Renal pelvis (tissue), 12 donors: ENCODE measurements at places on chromosomes 3 and 15. TPM values are rescaled to one million over a fixed set of nuclear protein-coding genes. Genes with fewer than 3 reads are reported as not detected.

DNA sequence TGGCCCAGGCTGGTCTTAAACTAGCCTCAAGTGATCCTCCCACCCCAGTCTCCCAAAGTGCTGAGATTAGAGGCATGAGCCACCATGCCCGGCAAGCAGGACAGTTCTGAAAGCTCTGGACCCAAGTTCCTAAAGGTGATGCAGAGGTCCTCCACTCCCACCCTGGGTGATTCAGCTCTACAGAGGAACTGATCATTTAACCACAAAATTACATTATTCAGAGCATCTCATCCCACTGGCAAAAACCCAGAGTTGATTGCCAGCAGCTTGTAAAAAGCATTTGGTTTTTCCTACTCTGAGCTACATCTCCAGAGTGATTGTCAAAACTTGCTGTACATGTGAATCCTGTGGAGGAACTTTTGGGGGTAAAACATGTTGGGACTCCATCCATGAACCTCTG lies 60.2 kb downstream of the SLTM start:
- DNase-seq: no peak

GRCh38 chr3:165729756-165730155 lies 107.5 kb downstream of the BCHE start:
- DNase-seq: no peak

STAG1 gene
- 43.6 TPM for polyA plus RNA-seq

P3H2 gene
- 84.1 TPM for polyA plus RNA-seq

DNA sequence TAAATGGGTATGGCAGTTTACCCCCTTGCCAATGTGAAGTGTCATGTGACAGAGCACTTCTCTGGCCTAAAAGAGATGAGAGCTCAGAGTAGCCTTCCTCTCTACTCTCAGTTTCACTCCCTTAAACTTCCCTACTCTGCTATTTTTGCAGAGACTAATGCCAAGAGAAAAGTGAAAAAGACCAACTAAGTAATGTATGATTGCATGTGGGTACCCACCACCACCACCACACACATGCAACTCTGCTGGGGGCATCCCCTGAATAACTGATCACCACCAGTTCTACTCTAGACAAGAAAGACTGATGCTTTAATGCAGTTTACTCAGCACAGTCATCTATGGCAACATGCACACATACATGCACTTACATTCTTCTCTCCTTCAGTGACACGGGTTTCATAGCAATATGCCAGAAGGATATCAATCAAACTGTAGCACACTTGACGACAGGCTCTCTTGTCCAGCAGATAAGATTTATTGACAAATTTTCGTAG lies 31.3 kb downstream of the SHQ1 start:
- DNase-seq: no peak

DNA sequence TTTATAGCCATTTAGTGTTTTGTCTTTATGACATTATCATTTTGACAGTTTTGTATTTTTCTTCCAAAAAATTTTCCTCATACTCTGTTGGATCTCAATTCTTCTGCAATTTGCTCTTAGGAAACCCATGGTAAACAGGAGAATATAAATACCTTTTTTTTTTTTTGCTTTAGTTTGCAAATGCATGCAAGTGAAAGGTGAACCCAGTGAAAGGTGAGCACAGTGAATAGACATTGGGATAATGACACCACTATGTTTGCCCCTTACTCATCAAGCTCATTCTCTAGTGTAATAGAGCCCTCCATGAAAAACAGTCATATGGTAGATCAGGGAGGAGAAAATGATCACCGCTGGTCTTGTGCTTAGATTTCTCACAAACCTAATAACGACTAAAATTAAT lies 59.0 kb upstream of the TRPC1 start:
- DNase-seq: no peak

DNA sequence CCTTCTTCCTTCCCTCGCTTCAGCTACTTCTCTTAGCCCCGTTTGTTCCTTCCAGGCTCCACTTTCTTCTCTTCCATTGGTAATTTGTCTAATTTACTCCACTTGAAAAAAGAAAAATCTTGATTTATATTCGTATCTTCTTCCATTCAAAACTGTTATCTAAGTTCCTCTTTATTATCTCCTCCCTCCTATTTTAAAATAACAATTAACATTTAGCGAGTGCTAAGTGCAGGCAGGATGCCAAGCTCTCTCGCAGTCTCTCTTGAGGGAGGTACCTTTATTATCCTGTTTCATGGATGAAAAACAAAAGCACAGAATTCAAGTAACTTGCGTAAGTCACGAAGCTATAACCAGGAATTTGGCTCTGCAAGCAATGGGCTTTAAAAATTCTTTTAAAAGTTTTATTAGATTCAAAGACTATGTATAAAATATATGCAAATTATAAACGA lies 418.9 kb upstream of the NAALADL2 start:
- peak; percentile 48 for DNase-seq

DNA sequence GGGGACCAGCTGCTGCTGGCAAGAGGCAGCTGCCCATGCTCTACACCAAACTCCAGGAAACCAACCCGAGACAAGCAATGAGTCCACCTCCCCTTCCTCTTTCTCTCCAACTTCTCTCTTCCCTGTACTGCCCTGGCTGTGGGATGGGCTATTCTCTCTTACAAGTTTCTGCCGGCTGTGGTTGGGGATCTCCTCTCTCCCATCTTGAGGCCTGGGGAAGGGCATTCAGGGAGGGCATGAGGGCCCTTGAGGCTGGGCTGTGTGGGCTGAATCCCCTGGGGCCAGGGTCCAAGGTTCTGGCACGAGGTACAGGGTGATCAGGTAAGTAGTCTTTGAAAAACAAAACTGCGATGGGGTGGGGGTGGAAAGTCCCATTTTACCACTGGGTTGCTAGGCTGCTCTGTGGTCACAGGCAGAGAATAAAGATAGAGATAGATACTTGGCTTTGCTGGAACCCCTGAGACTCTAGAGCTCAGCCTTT lies 32.3 kb upstream of the CTSH start:
- DNase-seq: no peak

DNA sequence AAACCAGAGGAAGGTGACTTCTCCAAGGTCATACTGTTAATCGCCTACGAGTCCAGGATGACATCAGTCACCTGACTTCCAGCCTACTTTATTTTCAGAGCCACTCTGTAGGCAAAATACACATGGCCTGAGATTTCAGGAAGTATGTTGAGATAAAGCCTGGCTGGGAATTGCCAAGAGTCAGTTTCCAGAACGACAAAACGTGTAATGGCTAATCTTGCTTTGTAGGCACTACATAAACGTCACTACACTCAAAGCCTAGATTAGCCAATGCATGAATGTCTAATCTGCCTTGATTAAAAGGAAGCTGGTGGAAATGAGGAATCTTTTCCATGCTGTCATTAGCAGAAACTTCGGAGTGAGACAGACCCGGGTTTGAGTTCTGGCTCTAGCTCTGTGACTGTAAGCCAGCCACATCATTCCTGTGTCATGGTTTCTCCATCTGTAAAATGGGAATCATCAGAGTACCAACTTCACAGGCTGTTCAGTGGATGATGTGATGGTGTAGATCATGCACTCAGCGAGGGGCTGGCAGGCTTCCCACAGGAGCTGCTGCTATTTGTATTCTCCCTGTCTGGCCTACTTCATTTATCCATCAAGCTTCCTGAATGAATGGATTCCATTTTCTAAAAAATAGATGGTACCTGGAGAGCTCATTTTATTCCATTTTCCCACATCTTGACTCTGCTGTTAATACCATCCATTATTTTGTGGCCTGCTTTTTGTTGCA lies 241.9 kb downstream of the XXYLT1 start:
- DNase-seq: no peak

GRCh38 chr3:64584179-64584578 lies 103.6 kb downstream of the ADAMTS9 start:
- no peak for DNase-seq

MRPL46 gene
- 27.7 TPM for polyA plus RNA-seq

DNA sequence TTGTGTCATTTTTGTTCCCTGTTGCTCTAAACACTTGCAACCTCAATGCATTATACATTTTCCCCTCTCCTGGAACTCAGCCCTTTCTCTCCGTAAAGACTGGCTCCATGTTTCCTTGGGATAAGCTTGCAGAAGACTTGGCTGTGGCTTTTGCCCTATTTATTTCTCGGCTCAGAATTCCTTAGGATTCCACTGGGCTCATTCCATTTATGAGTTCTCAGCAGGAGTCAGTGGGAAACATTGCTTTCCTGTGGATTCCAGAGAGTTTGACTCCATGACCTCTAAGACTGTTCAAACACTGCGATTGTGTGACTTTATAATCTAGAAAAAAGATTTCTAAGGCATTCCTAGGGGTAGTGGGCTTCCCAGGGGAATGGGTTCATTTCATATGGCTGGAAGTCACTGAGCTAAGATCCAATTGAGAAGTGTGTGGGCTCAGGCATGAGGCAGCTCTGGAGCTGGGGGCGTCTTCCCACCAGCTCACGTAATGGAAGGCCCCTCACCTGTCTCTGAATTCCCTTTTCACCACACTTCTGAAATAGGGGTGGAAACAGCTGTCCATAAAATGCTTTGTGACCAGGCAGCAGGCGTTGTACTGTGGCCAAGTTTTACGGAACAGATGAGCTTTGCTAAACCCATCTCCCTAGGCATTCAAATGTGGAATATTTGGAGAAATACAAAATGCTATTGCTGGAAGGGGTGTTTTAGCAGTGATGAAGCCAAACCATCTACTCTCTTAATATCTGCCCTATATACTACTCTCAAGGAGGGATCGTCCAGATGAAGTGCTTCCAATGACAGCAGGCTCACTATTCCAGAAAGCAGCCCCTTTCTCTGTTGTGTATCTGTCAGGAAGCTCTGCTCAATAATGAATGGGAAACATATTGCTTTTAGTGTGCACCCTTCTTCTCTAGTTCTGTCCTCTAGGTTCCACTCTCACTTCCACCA lies 91.8 kb upstream of the BCL6 start:
- DNase-seq: no peak

SPTBN5 gene
- 3.0 TPM for polyA plus RNA-seq

DNA sequence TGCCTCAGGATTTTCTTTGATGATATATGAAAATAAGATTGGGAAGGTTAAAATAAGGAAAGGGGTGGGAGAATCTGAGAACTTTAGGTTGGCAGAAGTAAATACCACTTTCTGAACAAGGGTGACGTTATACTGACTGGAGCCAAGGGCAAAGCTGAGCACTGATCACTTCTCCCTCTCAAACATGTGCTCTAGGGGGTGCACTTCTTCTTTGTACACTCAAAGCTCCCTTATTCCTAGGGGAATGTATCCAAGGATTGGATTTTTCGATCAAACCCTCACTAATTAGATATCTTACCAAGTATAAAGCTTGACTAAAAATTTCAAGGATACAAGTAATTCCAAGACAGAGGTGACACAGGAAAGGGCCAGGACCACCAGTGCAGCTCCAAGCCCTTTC lies 243.9 kb upstream of the UMPS start:
- no peak for DNase-seq

GOLGA6L10 gene
- polyA plus RNA-seq: 9.3 TPM

DNA sequence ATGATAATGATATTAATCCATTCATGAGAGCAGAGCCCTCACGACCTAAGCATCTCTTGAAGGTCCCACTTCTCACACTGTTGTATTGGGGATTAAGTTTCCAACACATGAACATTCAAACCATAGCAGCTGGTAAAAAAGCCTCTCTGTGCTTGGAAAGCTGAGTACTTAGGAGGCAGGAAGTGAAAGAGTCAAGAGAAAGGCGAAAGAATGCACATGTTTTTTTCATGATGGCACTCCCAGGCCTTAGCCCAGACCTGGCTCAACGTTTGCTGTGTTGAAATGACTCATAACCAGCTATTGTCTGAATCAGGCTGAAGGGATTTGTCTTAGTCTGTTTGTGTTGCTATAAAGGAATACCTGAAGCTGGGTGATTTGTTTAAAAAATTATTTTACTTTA lies 84.4 kb upstream of the RGMA start:
- no peak for DNase-seq

EIF1B gene
- 116 TPM for polyA plus RNA-seq

IFT57 gene
- polyA plus RNA-seq: 84.2 TPM

EPHA3 gene
- polyA plus RNA-seq: 4.3 TPM

DNA sequence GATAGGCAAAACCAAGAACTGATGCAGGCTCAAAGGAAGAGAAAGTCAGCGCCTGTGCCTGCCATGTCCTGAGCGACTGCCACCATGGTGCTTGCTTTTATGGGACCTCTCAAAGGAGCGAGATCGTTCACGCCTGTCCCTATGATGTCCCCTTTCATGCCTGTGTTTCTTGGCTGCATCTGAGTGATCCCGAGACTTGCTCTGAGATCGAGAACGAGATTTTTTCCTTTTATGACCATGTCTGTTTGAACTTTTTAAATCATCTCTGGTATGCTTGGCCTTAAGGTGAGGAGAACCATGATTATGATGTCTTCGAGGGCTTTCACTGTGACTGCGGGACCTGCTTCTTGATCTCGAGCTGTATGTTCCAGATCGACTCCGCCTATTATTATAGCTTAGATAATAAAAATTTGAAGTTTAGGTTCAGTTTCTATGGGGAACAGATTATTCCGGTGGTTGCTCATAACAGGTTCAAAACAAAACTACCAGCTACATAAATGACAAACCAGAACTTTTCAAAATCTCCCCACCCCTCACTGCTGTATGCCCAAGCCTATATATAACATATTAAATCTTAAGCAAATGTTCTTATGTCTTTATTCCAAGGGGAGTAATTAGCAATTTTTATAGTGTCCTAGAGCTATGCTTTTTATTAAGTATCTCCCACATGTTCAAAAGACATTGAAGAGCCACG lies 11.6 kb downstream of the CCNL1 start:
- no peak for DNase-seq

GAP43 gene
- 0.60 TPM for polyA plus RNA-seq

DNA sequence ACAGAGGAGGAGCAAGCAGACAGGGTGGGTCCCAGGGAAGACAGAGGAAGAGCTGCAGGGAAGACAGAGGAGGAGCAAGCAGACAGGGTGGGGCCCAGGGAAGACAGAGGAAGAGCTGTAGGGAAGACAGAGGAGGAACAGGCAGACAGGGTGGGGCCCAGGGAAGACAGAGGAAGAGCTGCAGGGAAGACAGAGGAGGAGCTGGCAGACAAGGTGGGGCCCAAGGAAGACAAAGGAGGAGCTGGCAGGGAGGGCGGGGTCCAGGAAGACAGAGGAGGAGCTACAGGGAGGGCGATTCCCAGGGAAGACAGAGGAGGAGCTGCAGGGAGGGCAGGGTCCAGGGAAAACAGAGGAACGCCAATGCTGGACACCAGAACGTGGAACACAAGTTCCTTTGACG lies 66.5 kb downstream of the PLXNA1 start:
- no peak for DNase-seq

CRYGS gene
- 10.1 TPM for polyA plus RNA-seq

PLA2G4E gene
- polyA plus RNA-seq: 0.04 TPM

DNA sequence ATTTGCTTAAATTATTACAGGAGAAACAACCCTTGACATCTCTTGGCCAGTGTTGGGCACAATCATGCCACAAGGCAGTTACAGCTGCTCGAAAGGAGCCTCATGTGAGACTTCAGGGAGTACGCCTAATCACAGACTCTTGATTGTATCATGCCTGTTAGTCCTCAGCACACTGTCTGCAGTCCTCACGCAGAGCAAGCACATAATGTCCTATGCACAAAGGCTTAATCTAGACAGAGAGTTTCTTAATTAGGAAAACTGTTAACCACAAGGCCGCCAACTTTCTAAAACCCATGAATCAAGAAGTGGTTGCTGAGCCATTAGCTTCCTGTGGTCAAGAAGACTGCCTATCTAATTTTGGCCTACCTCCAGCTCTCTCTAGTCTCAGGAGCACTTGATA lies 172.0 kb downstream of the UNC13C start:
- DNase-seq: no peak
